ENCODE measurements at places on chromosomes 3 and 15. TPM values are rescaled to one million over a fixed set of nuclear protein-coding genes. Genes with fewer than 3 reads are reported as not detected.

Gene WNT5A
- total RNA-seq = not detected

Gene SQOR
- total RNA-seq = 92.6 TPM

Gene EIF4E3
- 66.2 TPM for total RNA-seq

Gene CPOX
- total RNA-seq = 69.9 TPM

Gene FEZF2
- not detected for total RNA-seq

Gene CCR3
- total RNA-seq = 0.16 TPM

Gene GOLGA6D
- not detected for total RNA-seq

Gene KBTBD12
- not detected for total RNA-seq

Gene CFAP44
- 4.4 TPM for total RNA-seq

Gene MYRIP
- total RNA-seq = not detected

Gene ST8SIA2
- total RNA-seq = not detected

Gene IMPG2
- 0.20 TPM for total RNA-seq

Gene TMEM207
- total RNA-seq = not detected

Gene SLC9C1
- not detected for total RNA-seq

Gene AGBL1
- total RNA-seq = not detected

Gene CCDC54
- total RNA-seq = not detected

Gene KNG1
- total RNA-seq = not detected

Gene CD200
- total RNA-seq = 9.4 TPM
